Activated T-helper 9 cell treated with anti-CD3 and anti-CD28 coated beads, Interleukin-2, amount 50 U/mL, for 16 hours (primary cell): ENCODE measurements at places on chromosomes 16 and 17.

- DNase-seq, result no peak
Measured at GRCh38 chr17:34305606-34306005, 13.6 kb upstream of the CCL8 start.

DNA sequence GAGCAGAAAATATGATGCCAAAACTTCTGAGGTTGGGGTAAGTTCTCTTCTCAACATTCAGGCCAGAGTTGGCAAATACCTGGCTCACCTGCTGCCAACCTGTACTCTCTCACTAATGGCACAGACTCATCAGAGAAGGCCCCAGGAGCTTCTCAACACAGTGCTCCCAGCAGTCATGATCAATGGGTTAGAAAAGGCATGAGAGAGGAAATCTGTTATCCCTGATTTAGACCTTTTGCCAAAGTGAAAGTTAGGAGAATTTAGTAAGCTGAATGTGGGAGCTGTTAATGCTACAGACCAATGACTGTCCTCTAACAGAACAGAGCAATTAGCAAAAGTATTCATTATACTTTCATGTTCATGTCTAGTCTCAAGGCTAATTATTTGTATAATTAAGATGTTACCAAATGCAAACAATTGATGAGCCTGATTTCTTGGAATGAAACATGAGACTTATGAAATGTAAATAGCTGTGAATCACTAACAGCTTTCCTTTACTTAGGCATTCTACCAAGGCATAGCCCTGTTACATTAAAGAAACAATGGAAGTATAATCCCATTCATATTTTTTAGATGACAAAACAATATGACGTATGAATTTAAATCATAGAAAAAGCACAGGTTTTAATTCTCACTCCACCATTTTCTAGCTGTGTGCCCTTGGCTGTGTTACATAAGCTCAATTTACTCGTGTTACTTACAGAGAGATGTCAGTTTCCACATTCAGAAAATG, 68.7 kb upstream of the MARCHF10 start:
- DNase-seq, result no peak

- peak; percentile 7 for DNase-seq
Measured at GRCh38 chr16:11621920-11622651, 35.4 kb upstream of the LITAF start.

- DNase-seq, result no peak
Measured at GRCh38 chr17:73580073-73580710, 64.1 kb downstream of the SDK2 start.

DNA sequence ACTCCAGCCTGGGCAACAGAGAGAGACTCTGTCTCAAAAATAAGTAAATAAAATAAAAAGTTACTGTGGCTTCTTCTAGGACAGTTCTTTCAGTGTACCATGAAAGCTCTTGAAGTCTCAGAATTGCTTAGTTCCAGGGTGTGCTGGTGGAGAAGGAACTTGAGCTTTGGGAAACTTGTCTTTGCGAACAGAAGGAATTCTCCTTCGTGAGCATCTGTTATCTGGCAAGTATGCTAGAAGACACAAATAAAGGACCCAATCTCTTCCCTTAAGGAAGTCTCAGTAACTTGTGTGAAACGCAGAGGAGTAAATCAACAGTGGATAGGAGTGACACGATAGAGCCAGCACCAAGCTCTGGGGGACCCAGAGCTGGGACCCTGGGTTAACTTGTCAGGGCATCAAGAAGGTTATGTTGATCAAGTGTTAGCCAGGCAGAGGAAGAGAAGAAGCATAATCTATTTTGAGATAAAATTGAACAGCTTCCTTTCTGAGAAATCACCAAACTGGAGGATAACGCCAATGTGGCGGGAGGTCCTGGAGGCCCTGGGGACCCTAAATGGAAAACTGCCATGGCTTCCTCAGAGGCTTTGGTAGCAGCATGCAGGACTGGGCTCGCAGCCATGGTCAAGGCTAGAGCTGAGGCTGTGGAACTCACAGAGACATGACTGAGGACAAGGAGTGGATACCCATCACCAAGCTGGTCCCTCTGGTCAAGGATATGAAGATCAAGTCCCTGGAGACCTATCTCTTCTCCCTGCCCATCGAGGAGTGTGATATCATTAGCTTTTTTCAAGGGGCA, 72.1 kb upstream of the HAS3 start:
- no peak for DNase-seq

- DNase-seq, result no peak
Measured at GRCh38 chr17:32103476-32104113, 38.7 kb upstream of the RHOT1 start.

DNA sequence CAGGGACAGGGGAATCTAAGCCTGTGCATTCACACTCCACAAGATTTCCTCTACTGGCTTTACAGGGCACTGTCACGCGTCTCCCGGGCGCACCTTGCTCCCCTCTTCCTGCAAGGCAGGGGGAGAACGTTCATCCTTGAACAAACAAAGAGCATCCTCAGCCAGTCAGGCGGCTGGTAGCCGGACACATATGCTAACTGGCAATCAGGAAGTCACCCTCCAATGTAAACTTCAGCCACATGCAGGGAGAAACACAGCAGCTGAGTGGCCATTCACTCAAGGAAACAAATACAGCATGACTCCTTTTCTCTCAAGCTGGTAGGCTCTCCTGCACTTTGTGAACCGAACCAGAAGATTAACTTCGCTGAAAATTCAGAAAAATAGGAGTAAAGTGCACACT, 10.8 kb upstream of the HSBP1 start:
- no peak for DNase-seq
